CD4-positive, CD25-positive, alpha-beta regulatory T cell (primary cell): ENCODE measurements at places on chromosomes 16 and 17. TPM values are rescaled to one million over a fixed set of nuclear protein-coding genes. Genes with fewer than 3 reads are reported as not detected.

GRCh38 chr16:52501746-52502145 is 45.2 kb downstream of the TOX3 start:
- H3K27ac ChIP-seq = no peak overlapping the region
- H3K4me3 ChIP-seq = no peak overlapping the region
- H3K36me3 ChIP-seq = no peaks in the 10 kb centered on the region

DNA sequence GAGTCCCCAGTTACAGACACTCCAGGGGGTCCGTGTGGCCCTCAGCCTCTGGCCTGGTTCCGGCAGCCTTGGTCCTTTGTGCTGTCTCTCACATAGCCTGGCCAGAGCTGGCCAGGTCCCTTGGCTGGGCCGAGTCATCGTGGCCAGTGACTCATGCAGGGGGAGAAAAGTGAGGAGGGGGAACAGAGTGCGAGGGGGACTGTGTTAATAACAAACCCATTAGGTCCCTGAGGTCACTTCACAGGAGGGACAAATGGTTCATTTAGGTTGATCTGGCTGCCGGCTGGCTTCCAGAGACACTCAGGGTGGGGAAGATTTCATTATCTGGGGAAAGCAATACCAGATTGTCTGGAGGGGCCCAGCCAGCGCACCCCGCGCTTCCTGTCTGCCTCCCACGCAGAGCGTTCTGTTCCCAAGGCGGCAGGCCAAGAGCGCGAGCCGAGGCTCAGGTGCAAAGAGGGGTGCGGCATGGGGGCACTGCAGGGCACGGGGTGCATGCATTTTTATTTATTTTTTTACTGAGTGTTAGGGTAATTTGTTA is 223.1 kb downstream of the SEC14L1 start:
- no peak for DNase-seq
- H3K4me3 ChIP-seq = no peak overlapping the region
- H3K36me3 ChIP-seq = no peaks in the 10 kb centered on the region
- peaks cover 12% of the 10 kb centered on the region for H3K4me1 ChIP-seq

GRCh38 chr16:23423496-23424049 is 29.4 kb downstream of the COG7 start:
- DNase-seq = no peak
- H3K27ac ChIP-seq = no peak overlapping the region
- no peaks in the 10 kb centered on the region for H3K4me1 ChIP-seq
- H3K4me3 ChIP-seq = no peak overlapping the region
- no peaks in the 10 kb centered on the region for H3K27me3 ChIP-seq

DNA sequence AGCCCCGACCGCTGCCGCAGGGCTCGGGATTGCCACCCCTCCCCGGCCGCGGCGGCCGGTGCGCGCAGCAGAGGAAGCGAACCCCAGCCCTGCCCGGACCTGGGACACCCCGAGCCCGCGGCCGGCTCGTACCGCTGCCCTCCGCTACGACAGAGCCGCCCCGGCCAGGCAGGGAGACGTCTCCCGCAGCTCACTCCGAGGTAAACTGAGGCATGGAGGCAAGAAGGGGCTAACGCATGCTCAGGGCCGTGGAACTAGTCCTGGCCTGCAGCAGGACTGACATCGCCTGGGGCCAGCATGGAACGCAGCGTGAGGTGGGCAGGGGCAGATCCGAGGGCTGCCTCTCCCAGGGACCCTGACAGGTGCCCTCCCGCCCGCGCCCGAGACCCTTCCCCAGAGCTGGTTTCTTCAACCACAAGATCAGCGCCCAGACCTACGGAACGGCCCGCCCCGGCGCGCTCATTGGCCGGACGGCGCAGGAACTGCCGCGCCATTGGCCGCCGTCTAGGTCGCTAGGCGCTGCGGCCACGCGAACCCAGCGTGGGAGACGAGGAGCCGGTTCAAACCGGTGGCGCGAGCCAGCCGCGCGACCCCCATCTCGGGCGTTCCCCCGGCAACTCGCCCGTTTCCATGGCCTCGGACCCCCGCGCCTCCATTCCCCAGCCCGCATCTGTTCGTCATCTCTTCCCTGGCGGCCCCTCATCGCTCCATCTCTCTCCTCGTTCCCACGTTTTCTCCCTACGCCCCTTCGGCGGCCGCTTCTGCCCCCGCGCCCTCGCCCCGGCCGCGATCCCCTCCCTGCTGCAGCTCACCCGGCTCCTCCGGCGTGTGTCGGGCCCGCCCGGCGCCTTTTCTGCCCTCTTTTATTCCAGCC is at the start of gene SLC43A2:
TSS of gene SLC43A2 (minus strand) at position 853 of the 874 bp plus-strand sequence. CDS start 960 bp downstream, outside the sequence.
- peaks cover 29% of the 10 kb centered on the region for H3K4me1 ChIP-seq
- H3K36me3 ChIP-seq = no peaks in the 10 kb centered on the region
- DNase-seq = peak; percentile 66

DNA sequence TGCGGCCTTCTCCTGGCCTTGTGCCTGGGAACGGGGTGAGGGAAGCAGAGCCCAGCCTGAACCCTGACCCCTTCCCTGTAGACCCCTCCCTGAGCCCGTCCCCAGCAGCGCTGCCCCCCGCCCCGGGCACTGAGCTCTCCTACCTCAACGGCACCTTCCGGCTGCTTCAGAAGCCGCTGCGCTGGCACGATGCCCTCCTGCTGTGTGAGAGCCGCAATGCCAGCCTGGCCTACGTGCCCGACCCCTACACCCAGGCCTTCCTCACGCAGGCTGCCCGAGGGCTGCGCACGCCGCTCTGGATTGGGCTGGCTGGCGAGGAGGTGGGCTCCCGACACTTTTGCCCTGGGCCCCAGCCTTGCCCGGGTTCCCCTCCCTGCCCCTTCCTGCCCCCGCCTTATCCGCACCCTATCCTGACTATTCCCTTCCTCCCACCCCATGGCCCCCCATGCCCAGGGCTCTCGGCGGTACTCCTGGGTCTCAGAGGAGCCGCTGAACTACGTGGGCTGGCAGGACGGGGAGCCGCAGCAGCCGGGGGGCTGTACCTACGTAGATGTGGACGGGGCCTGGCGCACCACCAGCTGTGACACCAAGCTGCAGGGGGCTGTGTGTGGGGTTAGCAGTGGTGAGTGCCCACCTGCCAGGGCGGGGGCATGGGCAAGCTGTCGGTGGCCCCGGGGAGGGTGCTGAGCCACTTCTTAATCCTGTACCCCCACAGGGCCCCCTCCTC is 62.1 kb downstream of the MRC2 start:
- H3K4me1 ChIP-seq = no peaks in the 10 kb centered on the region
- H3K27me3 ChIP-seq = no peaks in the 10 kb centered on the region
- H3K27ac ChIP-seq = no peak overlapping the region
- H3K4me3 ChIP-seq = no peak overlapping the region
- no peak for DNase-seq

Gene CNOT1
- 252 TPM for total RNA-seq

- H3K36me3 ChIP-seq = no peaks in the 10 kb centered on the region
- H3K27me3 ChIP-seq = no peaks in the 10 kb centered on the region
- no peak overlapping the region for H3K27ac ChIP-seq
- no peak overlapping the region for H3K4me3 ChIP-seq
- DNase-seq = no peak
These were observed 210.3 kb downstream of the NTN1 start for GRCh38 chr17:9231449-9232154.

- no peak overlapping the region for H3K4me3 ChIP-seq
- no peak for DNase-seq
- peaks cover 12% of the 10 kb centered on the region for H3K36me3 ChIP-seq
- peaks cover 21% of the 10 kb centered on the region for H3K4me1 ChIP-seq
These were observed 2.8 kb downstream of the PLA2G15 start for GRCh38 chr16:68247932-68248331.

- no peaks in the 10 kb centered on the region for H3K27me3 ChIP-seq
- no peaks in the 10 kb centered on the region for H3K4me1 ChIP-seq
- DNase-seq = no peak
- H3K27ac ChIP-seq = no peak overlapping the region
These were observed 233.7 kb downstream of the RBFOX1 start for GRCh38 chr16:7566360-7566759.

- no peak overlapping the region for H3K4me3 ChIP-seq
- H3K36me3 ChIP-seq = no peaks in the 10 kb centered on the region
- peaks cover 3% of the 10 kb centered on the region for H3K27me3 ChIP-seq
- H3K4me1 ChIP-seq = no peaks in the 10 kb centered on the region
- no peak for DNase-seq
- no peak overlapping the region for H3K27ac ChIP-seq
These were observed 36.1 kb downstream of the NOG start for GRCh38 chr17:56629531-56630075.

Gene CCL4L2
- total RNA-seq = not detected

- peaks cover 7% of the 10 kb centered on the region for H3K27me3 ChIP-seq
- H3K27ac ChIP-seq = no peak overlapping the region
- H3K36me3 ChIP-seq = no peaks in the 10 kb centered on the region
- H3K4me3 ChIP-seq = no peak overlapping the region
- no peak for DNase-seq
- no peaks in the 10 kb centered on the region for H3K4me1 ChIP-seq
These were observed 11.5 kb downstream of the CD300E start for GRCh38 chr17:74612046-74612445.

DNA sequence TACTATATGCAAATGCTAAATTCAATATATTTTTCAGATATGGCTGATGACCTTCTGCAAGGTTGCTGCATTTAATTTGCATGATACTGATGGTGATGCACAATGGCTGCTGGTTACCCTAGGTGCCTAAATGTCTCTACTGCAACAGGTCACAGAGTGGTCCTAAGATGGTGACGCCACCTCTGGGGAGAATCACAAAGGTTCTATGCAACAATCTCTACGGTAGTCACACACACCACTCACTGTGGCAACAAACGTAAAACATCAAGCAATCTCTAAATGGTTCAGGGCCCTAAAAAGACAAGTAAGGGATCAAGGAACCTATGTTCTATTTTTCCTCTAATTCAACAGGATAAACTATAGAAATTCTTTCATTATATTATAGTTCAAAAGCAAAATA is 293.3 kb downstream of the CEP112 start:
- H3K27ac ChIP-seq = no peak overlapping the region
- H3K27me3 ChIP-seq = no peaks in the 10 kb centered on the region
- no peak overlapping the region for H3K4me3 ChIP-seq
- DNase-seq = no peak
- H3K4me1 ChIP-seq = no peaks in the 10 kb centered on the region

GRCh38 chr17:4104506-4104905 is 38.3 kb downstream of the ZZEF1 start:
- DNase-seq = no peak
- peaks cover 90% of the 10 kb centered on the region for H3K36me3 ChIP-seq
- H3K4me3 ChIP-seq = no peak overlapping the region
- no peaks in the 10 kb centered on the region for H3K4me1 ChIP-seq
- H3K27ac ChIP-seq = no peak overlapping the region
- H3K27me3 ChIP-seq = no peaks in the 10 kb centered on the region

- H3K4me1 ChIP-seq = no peaks in the 10 kb centered on the region
- H3K27me3 ChIP-seq = no peaks in the 10 kb centered on the region
- no peak overlapping the region for H3K4me3 ChIP-seq
- no peak overlapping the region for H3K27ac ChIP-seq
- no peaks in the 10 kb centered on the region for H3K36me3 ChIP-seq
These were observed 49.7 kb upstream of the PMFBP1 start for GRCh38 chr16:72221630-72222024.

Gene ITGAX
- total RNA-seq = 1.9 TPM

DNA sequence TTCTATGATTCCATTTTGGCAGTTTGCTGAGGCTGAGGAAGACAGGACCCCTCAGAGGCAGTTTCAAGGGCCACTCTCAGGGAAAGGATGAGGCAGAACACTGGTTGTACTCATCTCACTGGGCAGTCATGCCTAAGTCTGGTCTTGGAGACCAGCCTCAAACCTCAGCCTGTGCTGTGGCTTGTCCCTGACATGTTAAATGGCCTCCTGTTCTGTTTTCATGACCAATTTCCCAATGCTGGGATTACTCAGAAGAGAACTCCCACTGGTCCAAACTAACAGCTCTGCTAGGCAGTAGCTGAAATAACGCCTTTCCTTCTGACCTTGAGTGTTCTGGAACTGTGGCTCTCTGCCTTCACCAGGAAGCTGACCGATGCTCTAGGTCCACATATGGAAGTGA is 8.4 kb upstream of the SPDYE4 start:
- no peaks in the 10 kb centered on the region for H3K36me3 ChIP-seq
- no peak for DNase-seq
- no peaks in the 10 kb centered on the region for H3K27me3 ChIP-seq
- no peaks in the 10 kb centered on the region for H3K4me1 ChIP-seq
- no peak overlapping the region for H3K27ac ChIP-seq

Gene TBC1D26
- total RNA-seq = 0.10 TPM

- H3K27ac ChIP-seq = no peak overlapping the region
- H3K36me3 ChIP-seq = no peaks in the 10 kb centered on the region
- no peak overlapping the region for H3K4me3 ChIP-seq
- H3K4me1 ChIP-seq = no peaks in the 10 kb centered on the region
These were observed 77.5 kb downstream of the GSG1L start for GRCh38 chr16:27985981-27986380.
